MG63 (cell line): ENCODE measurements at places on chromosomes 1 and 21.
A peak's percentile ranks its signal among the peaks of the same experiment; 100 is the strongest.

- DNase-seq, result no peak
Observed at GRCh38 chr1:77026135-77026534, 158.9 kb downstream of the ST6GALNAC5 start.

GRCh38 chr1:180027949-180028445 lies 73.4 kb downstream of the CEP350 start:
- DNase-seq, result no peak

DNA sequence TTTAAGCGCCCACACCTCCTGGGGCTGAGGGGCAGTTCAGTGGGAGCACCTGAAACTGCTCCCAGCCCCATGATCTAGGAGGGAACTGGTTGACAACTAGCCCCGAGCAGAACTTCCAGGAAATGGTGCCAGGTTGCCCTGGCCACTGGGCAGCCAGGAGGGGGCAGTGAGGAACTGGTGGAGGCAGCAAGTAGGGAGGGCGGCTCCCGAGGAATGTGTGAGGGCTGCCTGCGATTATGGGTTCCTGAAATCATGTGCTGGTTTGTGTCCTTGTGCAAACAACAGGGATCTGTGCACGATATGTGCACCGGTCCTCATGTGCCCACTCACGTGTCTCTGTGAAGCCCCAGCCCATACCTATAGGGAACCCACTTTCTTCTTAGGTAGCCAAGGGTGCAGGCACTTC lies 9.9 kb downstream of the GPR3 start:
- peak; percentile 52 for DNase-seq

DNA sequence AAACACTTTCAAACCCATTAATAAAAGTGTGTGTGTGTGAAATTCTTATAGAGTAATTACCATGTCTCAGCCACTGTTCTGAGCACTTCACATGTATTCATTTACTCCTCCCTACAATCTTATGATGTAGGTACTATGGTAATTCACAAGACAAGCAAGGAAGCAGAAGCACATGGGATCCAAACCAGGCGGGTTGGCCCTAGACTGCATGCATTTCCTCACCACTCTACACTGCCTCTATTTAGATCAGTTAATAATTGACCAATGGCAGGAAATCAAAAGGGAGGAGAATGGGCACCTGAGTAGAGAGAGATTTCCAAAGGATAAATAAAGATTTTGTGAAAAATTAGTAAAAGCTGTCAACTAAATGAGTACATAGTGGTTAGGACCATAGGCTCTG lies 15.7 kb downstream of the MAP3K21 start:
- DNase-seq, result no peak

- peak; percentile 27 for DNase-seq
Observed at GRCh38 chr1:62437273-62437940, 558 bp downstream of the USP1 start.

- DNase-seq, result no peak
Observed at GRCh38 chr1:90986953-90987352, 34.9 kb downstream of the ZNF644 start.

DNA sequence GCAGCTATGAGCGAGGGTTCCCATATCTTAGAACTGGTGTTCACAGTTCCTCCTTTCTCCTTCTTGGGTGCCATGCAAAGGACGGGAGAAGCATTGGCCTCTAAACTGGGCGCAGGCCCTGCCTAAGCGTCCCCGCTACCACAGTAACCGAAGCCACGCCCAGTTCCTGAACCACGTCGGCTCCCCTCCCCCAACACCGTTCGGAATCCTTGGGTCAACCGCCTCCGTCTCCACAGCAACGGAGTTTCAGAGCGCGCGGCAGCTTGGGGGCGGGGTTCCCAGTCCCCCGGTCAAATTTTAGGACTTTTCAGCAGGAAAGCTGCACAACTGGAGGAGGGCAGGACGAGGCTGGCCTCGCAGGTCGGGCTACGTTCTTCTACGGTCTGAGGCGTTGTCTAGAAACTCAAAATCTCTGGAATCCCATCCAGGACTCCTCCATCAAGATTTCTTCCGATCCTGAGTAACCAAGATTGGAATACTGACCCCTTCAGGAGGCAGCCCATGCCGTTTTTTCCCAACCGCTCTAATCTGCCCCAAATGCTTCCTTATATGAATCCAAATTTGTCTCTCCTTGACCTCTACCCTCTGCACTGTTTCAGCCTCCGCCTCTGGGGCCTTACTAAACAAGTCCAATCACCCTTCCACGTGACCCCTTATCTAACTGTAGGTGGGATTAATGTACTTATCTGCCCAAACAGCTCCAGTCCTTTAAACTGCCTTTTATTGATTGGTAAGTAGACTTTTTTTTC lies at the start of gene SPAG17:
TSS of gene SPAG17 (minus strand) at position 145 of the 749 bp plus-strand sequence. CDS start at position 74, 71 bp downstream.
- DNase-seq, result peak; percentile 50

GRCh38 chr1:158494796-158495195 lies 22.8 kb downstream of the OR10R2 start:
- DNase-seq, result no peak

- no peak for DNase-seq
Observed at GRCh38 chr1:15214527-15214926, 32.5 kb upstream of the FHAD1 start.

GRCh38 chr1:30410153-30410851 lies 313.1 kb downstream of the MATN1 start:
- DNase-seq, result no peak

DNA sequence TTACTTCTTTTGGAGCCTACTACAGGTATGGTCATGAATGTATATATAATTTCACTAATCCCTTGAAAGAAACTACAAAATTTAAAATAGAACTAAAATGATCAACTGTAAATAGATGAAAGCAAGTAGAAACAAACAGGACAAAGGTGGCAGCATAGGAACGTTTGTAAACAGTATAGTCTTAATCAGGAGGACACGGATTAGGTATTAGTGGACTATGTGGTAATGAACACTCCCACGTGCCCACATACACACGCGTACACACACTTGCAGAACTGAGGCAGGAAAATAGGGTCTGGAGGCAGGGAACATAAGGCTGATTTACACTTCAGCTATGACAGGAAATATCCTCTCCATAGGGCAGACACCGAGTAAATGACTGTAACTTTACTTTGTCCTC lies 1397.8 kb downstream of the NCAM2 start:
- no peak for DNase-seq

DNA sequence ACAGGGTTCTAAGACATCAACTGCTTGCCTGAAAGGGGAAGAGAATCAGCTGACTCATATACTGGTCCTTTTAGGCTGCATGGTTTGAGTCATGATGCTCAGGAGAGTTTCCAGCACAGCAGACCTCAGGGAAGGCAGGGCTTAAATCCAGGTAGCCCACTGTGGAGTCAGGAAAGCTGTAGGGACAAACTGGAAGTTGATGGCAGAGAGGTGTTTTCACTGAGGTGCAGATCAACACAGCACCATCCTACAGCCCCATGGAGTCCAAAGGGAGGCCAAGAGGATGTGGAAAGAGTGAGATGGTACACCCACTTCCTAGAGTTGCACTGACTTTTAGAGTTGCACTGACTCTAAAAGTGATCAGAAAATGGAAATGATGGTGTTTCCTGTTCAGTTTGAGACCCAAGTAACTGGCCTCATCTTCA lies 252.4 kb upstream of the DUSP10 start:
- DNase-seq, result no peak

GRCh38 chr1:164382384-164382783 lies 176.6 kb upstream of the PBX1 start:
- no peak for DNase-seq

DNA sequence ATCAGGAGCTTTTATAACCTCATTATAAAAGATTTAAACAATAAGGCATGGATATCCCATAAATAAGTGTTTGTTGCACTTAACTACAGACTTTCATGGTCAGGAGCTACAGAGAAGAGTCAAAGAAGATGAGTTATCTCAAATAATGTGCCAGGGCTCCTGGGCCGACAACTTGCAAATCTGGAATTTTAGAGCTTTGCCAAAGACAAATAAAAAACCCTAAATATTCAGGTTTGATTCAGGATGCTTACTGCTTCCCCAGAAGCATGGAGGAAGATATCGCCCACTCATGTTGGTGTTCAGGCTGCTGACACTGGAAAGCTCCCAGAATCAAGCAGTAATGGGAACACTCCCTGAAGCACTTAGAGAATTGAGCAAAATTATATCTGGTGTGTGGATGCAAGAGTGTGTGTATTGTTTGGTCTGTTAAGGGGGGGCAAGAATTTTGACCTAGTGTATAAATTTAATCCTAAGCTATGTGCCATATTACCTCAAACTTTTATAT lies 176.9 kb upstream of the ESRRG start:
- no peak for DNase-seq

DNA sequence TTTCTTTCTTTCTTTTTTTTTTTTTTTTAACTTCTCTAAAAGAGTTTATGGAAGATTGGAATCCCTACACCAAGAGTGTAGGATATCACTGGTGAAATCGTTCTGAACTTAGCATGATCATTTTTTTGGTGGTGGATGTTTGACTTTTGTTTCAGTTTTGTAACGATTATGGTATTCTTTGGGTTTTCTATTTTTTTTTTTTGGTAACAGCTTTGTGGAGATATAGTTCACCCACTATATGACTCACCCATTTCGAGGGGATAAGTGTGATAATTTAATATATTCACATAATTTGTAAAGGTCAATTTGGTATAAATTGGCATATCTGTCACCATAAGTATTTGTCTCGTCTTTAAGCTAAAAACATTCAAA lies 29.2 kb downstream of the AGPAT3 start:
- DNase-seq, result no peak

DNA sequence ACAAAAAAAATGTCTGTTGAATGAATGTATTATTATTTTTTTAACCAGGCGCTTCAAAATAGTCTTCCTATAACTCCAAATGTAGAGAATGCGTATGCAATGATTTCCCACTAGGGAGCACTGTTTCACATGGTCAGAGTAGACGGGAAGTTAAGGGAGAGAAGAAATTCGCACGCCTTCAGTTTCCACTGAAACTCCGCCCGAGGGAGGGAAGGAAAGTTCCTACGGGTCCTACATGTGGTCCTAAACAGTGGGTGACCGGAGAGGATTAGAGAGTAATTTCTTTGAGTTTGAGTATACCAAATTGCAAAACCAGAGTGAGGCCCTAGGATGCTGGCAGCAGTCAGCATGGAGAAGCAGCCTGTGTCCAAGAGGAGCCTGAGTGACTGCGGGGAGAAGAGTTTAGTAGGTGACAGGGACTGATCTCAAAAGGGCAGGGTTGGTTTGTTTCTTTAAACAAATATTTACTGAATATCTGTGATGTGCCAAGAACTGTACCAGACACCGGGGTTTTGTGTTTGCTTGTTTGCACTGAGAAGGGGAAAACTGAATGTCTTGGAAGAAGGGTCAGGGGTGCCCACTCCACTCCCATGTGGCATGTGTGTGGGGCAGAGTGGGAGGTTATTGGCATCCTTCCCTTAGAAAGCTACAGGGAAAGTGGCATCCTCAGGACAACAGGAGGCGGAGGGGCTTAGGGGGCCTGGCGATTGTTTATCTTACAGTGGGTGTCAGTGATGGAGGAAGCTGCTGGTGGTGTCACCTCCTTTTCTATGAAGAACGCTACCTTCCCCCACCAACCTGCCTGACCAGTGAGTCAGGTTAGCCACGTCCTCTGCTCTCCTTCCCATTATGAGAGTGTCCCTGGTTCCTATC lies 22.8 kb downstream of the RNU5D-1 start:
- peak; percentile 33 for DNase-seq

GRCh38 chr21:21631961-21632360 lies 633.8 kb downstream of the NCAM2 start:
- DNase-seq, result peak; percentile 67

DNA sequence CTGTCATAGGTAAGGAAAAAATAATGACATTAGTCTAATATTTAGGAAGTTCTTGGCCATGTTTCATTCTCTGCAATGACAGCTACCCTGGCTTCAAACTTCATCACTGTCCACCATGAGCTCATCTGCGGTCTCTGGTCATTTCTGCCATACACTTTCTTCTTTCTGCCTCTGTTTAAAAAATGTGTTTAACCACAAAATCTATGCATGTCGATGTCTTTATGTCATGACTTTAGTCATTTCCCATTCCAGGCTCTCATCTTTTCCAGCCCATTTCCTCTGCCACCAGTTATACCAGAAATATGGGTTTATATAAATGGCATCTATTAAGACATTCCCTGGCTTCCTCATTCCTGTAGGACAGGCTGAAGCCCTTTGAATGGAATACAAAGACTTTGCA lies 68.5 kb upstream of the DUSP10 start:
- DNase-seq, result peak; percentile 9

- DNase-seq, result no peak
Observed at GRCh38 chr1:66764994-66765578, 12.8 kb downstream of the DYNLT5 start.

DNA sequence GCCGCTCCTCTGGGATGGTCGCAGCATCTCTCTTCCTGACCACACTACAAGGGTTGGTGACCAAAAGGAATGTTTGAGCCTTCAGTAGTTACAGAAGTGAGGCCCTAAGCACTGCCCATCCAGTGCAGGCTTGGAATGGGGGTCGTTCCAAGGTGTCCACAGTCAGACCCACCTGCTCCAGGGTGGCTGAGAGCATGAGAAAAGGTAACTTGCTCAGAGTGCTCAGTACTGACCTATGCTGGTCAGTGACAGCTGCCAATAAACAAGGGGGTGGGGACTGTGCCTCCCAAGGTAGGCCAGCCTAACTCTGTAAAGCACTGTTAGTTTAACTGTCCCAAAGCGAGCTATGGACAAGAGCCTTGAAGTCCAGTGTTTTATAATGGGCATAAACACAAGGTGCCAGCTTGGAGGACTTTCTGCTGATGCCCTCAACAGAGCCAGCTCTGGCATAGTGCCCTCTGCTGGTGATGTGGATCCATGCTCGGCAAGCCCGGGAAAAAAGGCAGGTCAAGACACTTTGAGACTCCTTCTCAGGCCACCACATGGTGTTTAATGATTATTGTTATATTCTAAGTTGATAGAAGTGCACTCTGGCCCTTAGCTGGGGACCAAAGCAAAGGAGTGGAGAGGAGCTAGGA lies 78.1 kb upstream of the DNAH14 start:
- peak; percentile 54 for DNase-seq

- no peak for DNase-seq
Observed at GRCh38 chr1:40102038-40102437, 5.0 kb upstream of the PPT1 start.

GRCh38 chr1:43004587-43005459 lies 46.2 kb upstream of the SLC2A1 start:
- no peak for DNase-seq

DNA sequence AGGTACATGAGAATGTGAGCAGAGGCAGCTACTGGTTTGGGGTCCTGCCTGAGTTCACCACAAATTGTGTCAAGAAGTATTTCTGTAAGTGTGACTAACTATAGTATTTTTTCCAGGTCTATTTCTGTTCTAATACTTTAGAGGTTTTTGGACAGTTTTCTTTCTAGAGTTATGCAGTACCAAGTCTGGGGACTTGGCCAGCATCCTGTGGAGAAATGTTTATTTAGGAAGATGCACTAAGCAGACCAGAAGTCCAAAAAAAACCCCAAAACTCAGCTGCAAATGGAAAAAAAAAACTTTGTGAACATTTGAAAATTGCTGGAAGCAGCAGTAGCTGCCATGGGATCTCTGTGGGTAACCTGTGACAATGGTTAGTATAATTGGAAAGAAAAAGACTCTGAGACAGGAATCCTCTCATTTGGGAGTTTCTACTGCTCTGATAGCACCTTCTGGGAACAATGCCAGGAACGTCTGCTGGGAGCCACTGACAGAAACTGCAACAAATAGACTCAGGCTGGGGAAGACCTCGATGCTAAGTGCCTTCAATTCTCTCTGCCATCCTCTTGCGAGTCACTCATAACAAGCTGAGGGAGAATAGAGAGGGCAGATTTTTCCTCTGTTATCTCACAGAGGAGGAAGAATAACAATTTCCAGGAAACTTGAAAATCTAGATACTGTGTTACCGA lies 37.6 kb downstream of the OR10R2 start:
- DNase-seq, result peak; percentile 33

- no peak for DNase-seq
Observed at GRCh38 chr1:50841791-50842387, 118.2 kb downstream of the FAF1 start.

- DNase-seq, result peak; percentile 33
Observed at GRCh38 chr1:222454782-222455181, 93.1 kb downstream of the HHIPL2 start.
